Small intestine (tissue), 16 donors: ENCODE measurements at places on chromosomes 7 and 10. TPM values are rescaled to one million over a fixed set of nuclear protein-coding genes. Genes with fewer than 3 reads are reported as not detected.

DNA sequence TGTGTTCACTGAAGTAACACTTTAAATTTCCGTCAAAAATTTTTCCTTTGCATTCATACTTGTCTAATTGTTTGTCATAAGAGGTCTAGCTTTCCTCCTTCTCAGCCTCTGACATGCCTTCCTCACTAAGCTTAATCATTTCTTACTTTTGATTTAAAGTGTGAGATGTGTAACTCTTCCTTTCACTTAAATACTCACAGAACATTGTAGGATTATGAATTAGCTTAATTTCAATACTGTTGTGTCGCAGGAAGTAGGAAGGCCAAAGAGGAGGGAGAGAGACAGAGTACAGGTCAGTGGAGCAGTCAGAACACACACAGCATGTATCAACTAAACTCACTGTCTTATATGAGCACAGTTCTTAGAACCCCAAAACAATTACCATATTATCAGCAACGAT is 99.0 kb downstream of the SRPK2 start:
- H3K36me3 ChIP-seq = no peaks in the 10 kb centered on the region
- H3K4me1 ChIP-seq = no peaks in the 10 kb centered on the region
- DNase-seq = no peak
- no peaks in the 10 kb centered on the region for H3K27me3 ChIP-seq
- H3K27ac ChIP-seq = no peak overlapping the region

DNA sequence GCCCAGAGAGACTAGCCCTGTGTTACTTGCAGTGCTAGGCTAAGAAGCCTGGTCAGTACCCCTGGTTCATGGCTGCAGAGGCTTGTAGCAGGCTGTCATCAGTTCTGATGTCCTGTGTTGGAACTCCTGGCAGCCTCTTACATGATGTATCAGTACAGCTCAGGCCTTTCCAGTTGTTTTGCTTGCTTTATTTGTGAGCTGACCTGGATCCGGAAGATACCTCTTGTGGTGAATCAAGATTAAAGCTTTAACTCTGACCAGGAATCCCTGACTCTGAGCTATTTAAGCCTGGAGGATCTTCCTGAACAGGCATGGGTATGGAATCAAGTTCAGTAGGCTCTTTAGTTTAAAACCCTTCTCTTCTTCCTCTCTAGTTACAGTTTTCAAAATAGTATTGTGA is 4.4 kb downstream of the STARD3NL start:
- H3K27ac ChIP-seq = no peak overlapping the region
- H3K27me3 ChIP-seq = no peaks in the 10 kb centered on the region
- H3K4me1 ChIP-seq = peaks cover 8% of the 10 kb centered on the region
- DNase-seq = no peak
- H3K4me3 ChIP-seq = no peak overlapping the region

GRM8 gene
- polyA plus RNA-seq = 0.07 TPM

DNA sequence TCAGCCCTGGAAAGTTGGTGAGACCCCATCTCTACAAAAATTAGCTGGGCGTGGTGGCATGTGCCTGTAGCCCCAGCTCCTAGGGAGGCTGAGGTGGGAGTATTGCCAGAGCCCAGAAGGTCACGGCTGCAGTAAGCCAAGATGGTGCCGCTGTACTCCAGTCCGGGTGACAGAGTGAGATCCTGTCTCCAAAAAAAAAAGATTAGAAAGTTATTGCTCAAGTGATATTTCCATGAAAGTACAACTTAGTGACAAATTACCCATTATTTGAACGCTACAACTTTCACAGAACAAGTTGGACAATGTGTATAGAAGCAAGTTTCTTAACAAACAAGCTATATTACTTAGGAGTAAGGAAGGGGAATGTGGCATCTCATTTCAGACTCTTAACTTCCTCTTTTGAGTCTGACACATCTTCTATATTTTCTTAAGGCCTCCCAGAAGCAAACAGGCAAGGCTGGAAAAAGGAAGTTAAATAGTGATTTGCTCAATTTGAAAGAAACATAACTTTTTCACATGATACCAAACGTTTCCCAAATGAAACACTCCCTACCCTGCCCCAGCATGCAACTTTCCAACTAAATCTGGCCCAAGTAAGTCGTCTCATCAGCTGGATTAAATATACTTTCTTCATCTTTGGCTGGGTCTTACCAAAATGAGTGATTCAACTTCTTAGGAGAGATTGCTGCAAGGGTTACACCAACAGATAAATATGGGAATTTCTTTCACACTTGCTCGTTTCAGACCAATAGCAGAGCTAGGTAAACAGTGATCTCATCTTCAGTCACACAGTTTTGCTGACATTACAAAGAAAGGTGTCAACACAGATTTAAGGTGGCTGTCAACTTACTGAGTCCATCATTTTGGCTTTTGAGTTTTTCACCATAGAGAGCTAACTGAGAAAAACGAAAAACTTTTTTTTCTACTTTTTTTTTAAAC is 66.3 kb upstream of the KLF6 start:
- DNase-seq = peak; percentile 69
- H3K27me3 ChIP-seq = no peaks in the 10 kb centered on the region
- no peaks in the 10 kb centered on the region for H3K36me3 ChIP-seq
- H3K4me3 ChIP-seq = no peak overlapping the region
- H3K27ac ChIP-seq = peak overlapping the region; percentile 88

DNA sequence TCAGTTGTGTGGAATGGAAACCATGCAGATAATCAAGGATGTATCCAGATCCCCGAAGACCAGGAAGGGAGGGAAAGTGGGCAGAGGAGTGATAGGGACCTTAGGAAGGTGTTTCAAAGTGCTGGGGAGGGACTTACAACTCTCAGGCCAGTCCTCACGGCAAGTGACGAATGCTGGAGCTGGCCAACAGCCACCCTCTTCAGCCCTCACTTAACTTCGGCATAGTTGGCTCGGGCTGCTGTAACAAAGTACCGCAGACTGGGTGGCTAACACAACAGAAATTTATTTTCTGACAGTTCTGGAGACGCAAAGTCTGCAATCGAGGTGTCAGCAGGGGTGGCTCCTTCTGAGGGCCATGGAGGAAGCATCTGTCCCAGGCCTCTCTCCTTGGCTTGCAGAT is 265.9 kb upstream of the YAE1 start:
- H3K4me3 ChIP-seq = no peak overlapping the region
- H3K36me3 ChIP-seq = no peaks in the 10 kb centered on the region
- no peak overlapping the region for H3K27ac ChIP-seq
